ENCODE measurements at places on chromosomes 2 and 18. TPM values are rescaled to one million over a fixed set of nuclear protein-coding genes. Genes with fewer than 3 reads are reported as not detected.

The LYPD1 gene
- 4.7 TPM for polyA plus RNA-seq

The DYNAP gene
- polyA plus RNA-seq: not detected

The LINC00305 gene
- not detected for polyA plus RNA-seq

The ANKRD23 gene
- 1.6 TPM for polyA plus RNA-seq

The CD8A gene
- 0.65 TPM for polyA plus RNA-seq

- H3K4me3 ChIP-seq: no peak overlapping the region
- H3K27me3 ChIP-seq: no peaks in the 10 kb centered on the region
- DNase-seq: no peak
- no peak overlapping the region for H3K27ac ChIP-seq
- no peaks in the 10 kb centered on the region for H3K36me3 ChIP-seq
Measured at GRCh38 chr2:57510704-57511103, 535.9 kb upstream of the VRK2 start.

GRCh38 chr2:11187083-11187619 lies 31.9 kb downstream of the SLC66A3 start:
- peaks cover 2% of the 10 kb centered on the region for H3K36me3 ChIP-seq
- H3K4me1 ChIP-seq: no peaks in the 10 kb centered on the region
- DNase-seq: no peak
- H3K4me3 ChIP-seq: no peak overlapping the region
- no peaks in the 10 kb centered on the region for H3K27me3 ChIP-seq

DNA sequence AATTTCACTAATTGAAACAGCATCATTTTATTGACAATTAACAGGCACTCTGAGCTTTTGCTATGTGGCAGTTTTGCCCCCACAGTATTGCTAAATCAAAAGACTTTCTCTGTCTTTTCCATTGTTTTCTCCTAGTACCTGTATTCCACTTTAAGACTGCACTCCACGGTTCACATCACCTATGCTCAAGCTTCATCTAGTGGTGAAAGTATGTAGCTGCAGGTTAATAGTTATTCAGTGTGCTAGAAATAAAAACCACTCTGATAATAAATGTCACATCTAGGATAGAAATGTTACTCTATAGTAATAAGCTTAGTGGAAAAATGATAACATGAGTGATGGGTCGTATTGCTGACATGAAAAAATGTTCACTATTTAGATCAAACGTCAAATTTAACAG lies 24.6 kb downstream of the ARL6IP6 start:
- H3K36me3 ChIP-seq: peaks cover under 1% of the 10 kb centered on the region
- no peak overlapping the region for H3K4me3 ChIP-seq
- H3K27ac ChIP-seq: no peak overlapping the region
- H3K4me1 ChIP-seq: no peaks in the 10 kb centered on the region
- DNase-seq: peak; percentile 53

- no peak overlapping the region for H3K4me3 ChIP-seq
- DNase-seq: no peak
- H3K27ac ChIP-seq: no peak overlapping the region
- no peaks in the 10 kb centered on the region for H3K4me1 ChIP-seq
Measured at GRCh38 chr2:149387411-149387810, 57.0 kb downstream of the LYPD6 start.

DNA sequence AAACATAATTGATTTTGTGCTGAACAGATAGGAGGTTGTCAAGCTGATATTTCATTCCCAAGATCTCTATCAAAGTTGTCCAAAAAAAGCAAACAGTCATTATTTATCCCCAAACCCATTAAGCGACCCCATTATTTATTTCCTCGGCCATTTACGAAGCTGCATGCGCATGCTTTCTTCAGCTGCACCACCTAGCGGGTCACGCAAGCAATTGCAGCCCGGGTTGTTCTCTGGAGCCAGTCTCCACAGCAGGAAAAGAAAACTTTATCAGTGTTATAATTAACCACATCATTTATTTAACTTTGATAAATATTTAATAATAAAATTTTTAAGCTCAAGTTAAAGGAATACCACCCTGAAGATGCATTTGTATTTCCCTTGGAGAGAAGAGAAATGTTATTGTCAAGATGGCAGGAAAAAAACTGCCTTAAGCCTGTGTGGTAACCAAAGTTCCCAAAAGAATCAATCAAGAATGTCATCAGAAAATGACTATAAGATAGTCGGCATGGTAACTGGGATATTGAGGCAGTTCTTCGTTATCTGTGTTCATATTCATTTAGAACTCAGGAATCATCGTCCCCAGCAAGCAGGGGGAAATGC lies 304.7 kb downstream of the FBXO15 start:
- no peaks in the 10 kb centered on the region for H3K27me3 ChIP-seq
- peak; percentile 40 for DNase-seq
- H3K36me3 ChIP-seq: no peaks in the 10 kb centered on the region
- no peaks in the 10 kb centered on the region for H3K4me1 ChIP-seq
- no peak overlapping the region for H3K27ac ChIP-seq

DNA sequence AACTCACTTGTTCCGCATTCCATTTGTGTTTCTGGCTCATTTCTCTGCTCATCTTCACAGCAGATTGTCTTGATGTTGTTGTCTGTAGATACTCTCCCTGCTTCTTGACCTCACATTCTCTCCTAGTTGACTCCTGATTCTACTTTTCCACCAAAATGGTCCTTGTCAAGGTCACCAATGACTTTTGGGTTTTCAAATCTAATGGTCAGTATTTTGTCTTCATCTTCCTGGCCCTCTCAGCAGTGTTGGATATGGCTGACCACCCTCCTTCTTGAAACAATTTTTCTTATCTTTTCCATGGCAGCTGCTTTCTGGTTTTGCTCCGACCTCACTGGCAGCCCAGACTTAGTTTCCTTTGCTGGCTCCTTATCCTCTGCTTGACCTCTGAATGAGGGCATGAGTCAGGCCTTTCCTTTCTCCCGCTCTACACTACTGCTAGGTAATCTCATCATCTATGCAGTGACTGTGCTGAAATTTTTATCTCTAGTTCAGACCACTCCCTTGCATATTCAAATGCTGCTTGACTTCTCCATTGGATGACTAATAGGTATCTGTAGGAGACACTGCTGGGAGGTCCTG lies 386.6 kb upstream of the SPRED2 start:
- H3K4me1 ChIP-seq: no peaks in the 10 kb centered on the region
- no peak overlapping the region for H3K27ac ChIP-seq
- DNase-seq: no peak
- H3K36me3 ChIP-seq: no peaks in the 10 kb centered on the region

DNA sequence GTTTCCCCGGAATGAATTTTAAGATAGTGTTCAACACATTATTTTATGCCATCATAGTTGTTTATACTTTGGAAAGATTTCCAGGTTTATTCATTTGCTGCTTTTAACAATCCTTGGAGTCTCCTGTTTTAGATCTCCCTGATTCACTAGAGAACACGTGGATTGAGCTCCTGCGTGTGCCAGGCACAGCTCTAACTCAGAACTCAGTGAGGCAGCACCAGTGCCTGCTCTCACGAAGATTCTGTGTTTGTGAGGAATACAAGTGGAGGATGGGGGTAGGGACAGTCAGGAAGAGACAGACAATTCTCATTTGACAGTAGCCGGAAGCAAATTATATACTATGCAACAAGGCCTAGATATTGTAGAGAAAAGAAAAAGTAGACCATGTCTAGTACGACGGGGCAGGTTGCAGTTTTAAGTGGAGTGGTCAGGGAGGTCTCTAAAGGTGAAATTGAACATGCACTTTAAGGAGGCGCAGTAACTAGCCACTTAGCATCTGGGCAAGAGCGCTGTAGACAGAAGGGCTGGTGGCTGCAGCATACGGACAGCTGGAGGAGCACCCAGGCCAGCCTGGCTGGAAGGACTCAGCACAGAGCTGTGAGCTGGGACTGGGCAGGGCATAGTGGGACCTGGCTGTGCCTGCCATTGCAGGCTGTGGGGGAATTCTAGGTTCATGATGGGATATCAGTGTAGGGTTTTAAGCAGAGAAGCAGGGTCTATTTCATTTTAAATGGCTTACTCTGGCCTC lies 24.3 kb downstream of the RNF144A start:
- H3K27me3 ChIP-seq: no peaks in the 10 kb centered on the region
- no peak overlapping the region for H3K27ac ChIP-seq
- H3K4me3 ChIP-seq: no peak overlapping the region
- DNase-seq: no peak
- peaks cover 3% of the 10 kb centered on the region for H3K36me3 ChIP-seq

DNA sequence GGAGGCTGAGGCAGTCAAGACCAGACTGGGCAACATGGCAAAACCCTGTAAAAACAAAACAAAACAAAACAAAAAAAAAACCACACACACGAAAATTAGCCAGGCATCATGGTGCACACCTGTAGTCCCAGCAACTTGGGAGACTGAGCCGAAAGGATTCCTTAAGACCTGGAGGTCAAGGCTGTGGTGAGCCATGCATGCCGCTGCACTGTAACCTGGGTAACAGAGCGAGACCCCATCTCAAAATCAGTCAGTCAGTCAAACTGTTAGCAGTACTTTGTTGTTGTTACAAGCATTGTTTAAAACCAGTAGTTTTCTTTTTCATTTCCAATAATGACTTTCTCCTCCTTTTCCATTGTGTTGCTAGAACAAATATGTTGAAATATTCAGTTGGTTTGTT lies 21.7 kb downstream of the EPB41L5 start:
- no peaks in the 10 kb centered on the region for H3K27me3 ChIP-seq
- H3K4me1 ChIP-seq: no peaks in the 10 kb centered on the region
- no peak overlapping the region for H3K27ac ChIP-seq
- no peak overlapping the region for H3K4me3 ChIP-seq

DNA sequence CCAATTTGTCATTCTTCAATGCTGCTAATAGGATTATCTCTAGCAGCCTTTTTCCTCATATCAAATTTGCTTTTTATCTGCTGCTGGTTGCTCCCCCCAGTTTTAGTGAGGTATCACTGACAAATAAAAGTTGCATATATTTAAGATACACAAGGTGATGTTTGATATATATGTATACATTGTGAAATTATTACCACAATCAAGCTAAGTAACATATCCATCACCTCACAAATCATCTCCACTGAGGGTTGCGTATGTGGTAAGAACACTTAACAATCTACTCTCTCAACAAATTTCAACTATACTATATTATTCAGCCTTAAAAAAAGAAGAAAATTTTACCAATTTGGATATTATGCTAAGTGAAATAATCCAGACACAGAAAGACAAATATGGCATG lies 30.5 kb upstream of the UBE2E3 start:
- H3K36me3 ChIP-seq: no peaks in the 10 kb centered on the region
- DNase-seq: no peak
- no peaks in the 10 kb centered on the region for H3K27me3 ChIP-seq
- no peak overlapping the region for H3K27ac ChIP-seq
- no peak overlapping the region for H3K4me3 ChIP-seq

DNA sequence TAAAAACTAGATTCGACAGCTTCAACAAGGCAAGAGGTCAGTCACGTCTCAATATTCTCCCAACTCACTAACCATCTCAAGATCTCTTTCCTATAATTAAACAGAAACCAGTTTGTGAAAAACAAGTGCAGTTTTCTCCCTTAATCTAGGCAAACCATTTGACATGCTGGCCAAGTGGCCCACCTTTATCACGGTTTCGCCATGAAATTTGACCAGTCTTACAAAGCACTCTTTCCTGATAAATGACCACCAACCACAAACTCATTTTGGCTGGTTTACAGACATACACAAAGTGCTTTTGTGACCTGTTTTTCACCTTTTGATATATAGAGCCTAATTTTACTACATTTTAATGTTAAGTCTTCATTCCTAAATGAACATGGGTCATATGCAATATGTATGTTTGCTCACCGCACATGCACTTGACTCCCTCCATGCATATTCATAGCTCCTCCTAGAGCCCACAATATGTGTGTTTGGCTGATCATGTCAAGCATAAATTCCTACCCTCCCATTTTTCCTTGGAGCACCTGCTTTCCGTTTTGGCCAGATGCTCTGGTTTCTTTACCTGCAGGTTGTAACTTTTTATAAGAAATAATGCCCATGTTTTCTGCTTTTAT lies 385.1 kb downstream of the RAD51AP2 start:
- H3K4me3 ChIP-seq: no peak overlapping the region
- no peaks in the 10 kb centered on the region for H3K36me3 ChIP-seq
